ENCODE measurements at places on chromosomes 6 and 20.

- peak; percentile 8 for DNase-seq
These were observed 79.2 kb upstream of the PLN start for GRCh38 chr6:118468682-118469465.

GRCh38 chr6:142008781-142009180, 123.9 kb upstream of the GJE1 start:
- no peak for DNase-seq

GRCh38 chr20:61146023-61146422, 106.0 kb upstream of the CDH4 start:
- no peak for DNase-seq

DNA sequence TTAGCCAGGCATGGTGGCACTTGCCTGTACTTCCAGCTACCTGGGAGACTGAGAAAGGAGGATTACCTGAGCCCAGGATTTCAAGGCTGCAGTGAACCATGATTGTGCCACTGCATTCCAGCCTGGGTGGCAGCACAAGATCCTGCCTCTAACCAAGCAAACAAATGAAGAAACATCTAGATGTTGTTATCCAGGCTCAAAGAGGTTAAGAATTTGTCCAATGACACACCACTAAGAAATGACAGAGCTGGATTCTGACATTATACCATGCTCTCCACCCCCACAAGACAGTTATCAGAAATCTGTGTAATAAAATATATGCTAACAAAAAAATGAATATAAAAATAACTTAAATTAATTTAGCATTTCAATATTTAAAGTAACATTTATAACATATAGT, 925.5 kb upstream of the SLC35B3 start:
- no peak for DNase-seq

DNA sequence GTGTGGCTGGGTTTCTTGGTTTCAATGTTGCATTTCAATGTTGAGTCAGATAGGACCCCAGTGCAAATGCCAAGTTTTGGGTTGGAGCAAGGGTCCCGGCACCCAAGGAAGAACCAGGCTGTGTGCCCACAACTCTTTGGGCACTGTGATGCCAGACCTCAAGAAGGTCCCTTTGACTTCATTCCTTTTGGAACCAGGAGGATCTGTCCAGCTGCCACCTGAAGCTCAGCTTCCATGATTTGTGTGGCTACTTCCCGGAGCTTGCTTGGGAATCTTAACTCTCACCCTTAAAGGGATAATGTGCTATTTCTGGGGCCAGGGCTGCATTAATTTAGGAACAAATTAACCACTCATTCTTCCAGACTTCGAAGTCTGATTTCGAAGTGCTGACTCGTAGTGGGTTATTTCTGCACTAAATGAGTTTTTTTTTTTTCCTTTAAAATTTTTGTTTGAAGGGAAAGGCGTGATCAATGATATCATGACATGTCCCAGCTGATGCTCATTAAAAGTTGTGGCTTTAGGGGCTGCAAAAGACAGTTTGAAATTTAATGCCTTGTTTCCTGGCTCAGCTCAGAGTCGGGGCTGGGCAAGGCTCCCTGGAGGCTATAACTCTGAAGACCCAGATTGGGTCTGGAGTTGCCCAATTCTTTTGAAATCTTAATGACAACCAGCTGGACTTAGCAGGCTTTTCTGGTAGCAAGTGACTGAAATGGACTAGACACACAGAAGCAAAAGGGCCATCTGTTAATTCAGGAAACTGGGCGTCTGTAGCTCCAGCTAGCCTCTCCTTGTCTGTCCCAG, 24.0 kb upstream of the PHACTR3 start:
- DNase-seq, result no peak

- DNase-seq, result no peak
These were observed 340.0 kb downstream of the ADGRB3 start for GRCh38 chr6:68975064-68975463.

GRCh38 chr6:17318435-17319165, 37.4 kb downstream of the RBM24 start:
- DNase-seq, result no peak

- no peak for DNase-seq
These were observed 83.4 kb downstream of the TFAP2A start for GRCh38 chr6:10331334-10331968.

- no peak for DNase-seq
These were observed 31.5 kb downstream of the PDRG1 start for GRCh38 chr20:31920275-31920855.

- DNase-seq, result no peak
These were observed 49.3 kb upstream of the MYL9 start for GRCh38 chr20:36491901-36492617.

DNA sequence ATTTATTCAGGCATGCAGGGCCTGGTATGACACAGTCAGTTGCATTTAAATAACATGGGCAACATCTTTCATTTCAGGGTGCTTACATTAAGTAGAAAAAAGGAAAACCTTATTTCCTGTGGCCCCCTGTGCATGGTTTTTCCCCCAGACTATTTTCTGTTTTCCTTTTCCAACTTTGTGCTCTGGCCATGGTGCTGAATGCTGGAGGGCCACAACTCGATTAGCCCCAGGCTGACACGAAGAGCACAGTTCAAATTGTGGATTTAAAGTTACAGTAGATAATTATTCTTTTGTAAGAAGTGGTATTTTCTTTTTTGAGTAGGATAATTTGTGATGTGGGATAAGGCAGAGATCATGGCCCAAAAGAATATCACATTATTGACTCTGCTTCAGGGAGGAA, 332.0 kb downstream of the HAO1 start:
- no peak for DNase-seq

- no peak for DNase-seq
These were observed 12.5 kb upstream of the POU3F2 start for GRCh38 chr6:98821756-98822405.

DNA sequence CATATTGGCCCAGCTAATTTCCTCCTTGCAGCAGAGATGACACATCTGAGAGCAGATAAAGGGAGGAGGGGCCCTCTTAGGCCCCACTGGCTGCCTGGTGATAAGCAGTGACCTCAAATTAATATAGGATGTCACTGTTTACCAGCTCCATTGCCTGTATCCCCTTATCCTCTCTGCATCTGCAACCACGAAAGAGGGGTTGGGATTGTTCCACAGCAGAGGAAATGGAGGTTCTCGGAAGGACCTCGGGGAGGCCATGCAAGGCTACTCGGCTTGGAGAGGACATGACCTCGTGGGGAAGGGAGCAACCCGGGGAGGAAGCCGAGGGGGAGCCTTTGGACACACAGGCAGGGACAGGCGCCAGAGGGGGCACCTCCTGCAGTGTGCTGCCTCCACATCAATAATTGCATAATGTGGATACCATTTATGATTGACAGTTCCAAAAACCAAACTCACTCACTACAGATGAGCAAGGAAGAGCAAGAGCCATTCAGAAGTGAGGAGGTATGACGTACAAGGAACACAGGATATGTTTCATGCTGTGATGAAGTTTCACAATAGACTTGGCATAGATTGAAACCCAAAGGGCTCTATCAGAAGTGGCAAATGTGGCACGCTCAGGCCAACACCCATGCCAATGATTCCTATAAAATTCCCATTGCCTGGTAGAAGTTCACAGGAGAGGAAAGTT, 177.2 kb upstream of the RNF24 start:
- DNase-seq, result no peak

- no peak for DNase-seq
These were observed 5.8 kb upstream of the CDH4 start for GRCh38 chr20:61246269-61246668.

DNA sequence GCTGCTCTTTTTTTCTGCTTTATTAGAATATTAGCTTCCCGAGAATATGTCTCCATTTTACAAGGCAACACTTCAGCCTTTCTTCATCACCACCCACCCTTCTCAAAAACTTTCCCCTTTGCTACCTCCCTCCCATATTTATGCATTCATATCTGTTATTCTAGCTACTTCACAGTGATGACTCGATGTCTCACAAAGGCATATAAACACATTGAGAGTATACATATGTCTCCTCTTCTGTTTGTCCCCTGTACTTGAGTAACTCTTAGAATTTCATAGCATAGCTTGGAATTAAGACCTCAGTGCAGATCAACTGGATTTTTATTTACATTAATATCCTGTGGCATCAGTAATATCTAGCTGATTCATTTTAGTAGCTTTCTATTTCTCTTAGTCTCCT, 6.5 kb downstream of the RNF144B start:
- DNase-seq, result no peak

GRCh38 chr6:45424451-45424861, 46.7 kb upstream of the SUPT3H start:
- DNase-seq, result no peak

DNA sequence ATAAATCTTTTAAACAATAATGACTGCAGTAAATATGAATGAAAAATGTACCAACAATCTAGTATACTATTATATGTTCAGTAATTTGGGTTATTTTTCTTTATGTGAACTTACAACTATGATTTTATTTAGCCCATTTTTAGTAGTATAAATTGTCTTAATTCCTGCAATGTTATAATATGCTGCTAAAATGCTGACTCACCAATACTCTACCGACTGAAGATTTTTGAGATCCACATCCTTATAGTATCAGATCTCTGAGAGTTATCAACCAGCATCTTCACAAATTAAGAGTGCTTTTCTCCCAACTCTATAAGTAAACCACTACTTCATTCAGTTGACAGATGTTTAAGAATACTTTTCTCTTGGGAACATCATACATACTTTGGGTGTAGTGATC, 16.6 kb downstream of the CDC40 start:
- no peak for DNase-seq

GRCh38 chr20:10332656-10333415, 101.2 kb downstream of the MKKS start:
- DNase-seq, result no peak

- DNase-seq, result no peak
These were observed 161.1 kb downstream of the DLL1 start for GRCh38 chr6:170129691-170130171.

- DNase-seq, result no peak
These were observed 205.2 kb downstream of the MYLK4 start for GRCh38 chr6:2545383-2546038.

DNA sequence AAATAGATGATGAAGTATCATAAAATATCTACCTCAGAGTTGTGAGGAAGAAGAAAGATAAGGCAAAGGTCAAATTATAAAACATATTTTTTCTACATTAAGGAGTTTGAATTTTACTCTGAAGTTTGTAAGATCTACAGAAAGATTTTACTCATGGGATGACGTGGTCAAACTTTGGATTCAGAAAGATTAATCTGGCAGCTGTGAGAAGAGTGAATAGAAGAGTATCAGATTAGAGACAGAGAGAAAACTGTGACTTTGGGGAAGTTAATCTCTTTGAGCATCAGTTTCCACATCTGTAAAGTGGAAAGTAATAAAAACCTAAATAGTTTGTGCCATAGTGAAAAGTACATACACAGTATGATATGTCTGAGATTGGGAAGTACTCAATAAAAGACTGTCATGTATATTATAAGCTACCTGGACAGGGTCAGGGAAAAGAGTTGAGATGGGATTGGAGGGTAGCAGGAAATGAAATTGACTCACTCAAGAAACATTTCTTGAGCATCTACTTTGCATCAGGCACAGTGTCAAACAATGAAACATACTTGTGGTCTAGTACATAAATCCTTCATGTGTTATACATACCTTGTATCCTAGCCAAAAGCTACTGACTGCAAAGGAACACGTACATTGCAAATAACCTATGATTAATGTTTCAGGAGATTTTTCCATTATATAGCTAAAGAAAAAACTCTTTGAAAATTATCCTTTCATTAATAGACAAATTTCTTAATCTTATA, 222.1 kb downstream of the TMEM200A start:
- peak; percentile 86 for DNase-seq

GRCh38 chr20:39429726-39430125, 467.6 kb downstream of the DHX35 start:
- no peak for DNase-seq
